ENCODE measurements at places on chromosomes 16 and 17. TPM values are rescaled to one million over a fixed set of nuclear protein-coding genes. Genes with fewer than 3 reads are reported as not detected.
A peak's percentile ranks its signal among the peaks of the same experiment; 100 is the strongest.

The PARD6A gene
- 3.7 TPM for total RNA-seq

GRCh38 chr17:42817866-42818265 is 6.2 kb downstream of the BECN1 start:
- H3K4me3 ChIP-seq, result no peak overlapping the region
- H3K4me1 ChIP-seq, result no peaks in the 10 kb centered on the region
- H3K27me3 ChIP-seq, result no peaks in the 10 kb centered on the region
- no peak for DNase-seq

The KRT12 gene
- not detected for total RNA-seq

DNA sequence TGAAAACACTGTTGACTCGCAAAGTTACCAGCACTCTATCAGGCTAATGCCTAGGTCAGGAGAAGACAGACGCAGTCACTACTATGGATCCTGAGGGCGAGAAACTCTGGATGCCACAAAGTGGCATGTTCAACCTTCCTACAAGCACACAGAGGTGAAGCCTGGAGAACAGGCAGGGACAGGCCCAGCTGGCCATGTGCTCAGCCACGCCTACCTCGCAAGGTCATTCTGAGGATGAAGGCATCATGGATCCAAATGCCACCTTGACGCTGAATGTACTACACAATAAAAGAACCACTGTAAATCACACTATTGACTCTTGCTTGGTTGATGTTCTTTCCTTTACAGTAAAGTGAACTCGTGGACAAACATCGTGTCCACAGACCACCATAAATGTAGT is 85.8 kb downstream of the ANKRD11 start:
- peaks cover 19% of the 10 kb centered on the region for H3K4me1 ChIP-seq

The ACSM2A gene
- not detected for total RNA-seq

The ERI2 gene
- 22.3 TPM for total RNA-seq

The HYDIN gene
- total RNA-seq, result 6.5 TPM

The MED13 gene
- total RNA-seq, result 66.0 TPM

DNA sequence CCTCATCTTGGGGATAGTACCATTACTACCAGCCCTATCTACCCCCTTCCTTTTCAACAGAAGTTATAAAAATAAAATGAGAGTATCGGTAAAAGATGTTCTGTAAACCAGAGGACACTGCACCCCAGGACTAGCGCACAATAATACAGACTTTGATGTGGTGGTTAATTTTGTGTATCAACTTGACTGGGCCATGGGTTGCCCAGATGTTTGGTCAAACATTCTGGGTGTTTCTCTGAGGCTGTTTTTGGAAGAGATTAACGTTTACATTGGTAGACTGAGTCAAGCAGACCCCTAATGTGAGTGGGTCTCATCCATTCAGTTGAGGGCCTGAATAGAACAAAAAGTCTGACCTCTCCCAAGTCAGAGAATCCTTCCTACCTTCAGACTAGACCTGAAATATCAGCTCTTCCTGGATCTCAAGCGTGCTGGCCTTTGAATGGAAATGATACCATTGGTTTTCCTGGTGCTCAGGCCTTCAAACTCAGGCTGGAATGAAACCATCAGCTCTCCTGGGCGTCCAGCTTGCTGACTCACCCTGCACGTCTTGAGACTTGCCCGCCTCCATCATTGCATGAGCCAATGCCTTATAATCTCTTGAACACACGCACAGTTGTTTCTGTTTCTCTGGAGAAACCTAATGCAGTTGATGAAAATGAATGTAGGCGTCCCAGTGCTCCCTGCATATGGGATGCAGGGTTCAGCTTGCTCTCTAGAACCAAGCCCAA is 10.1 kb downstream of the MRM1 start:
- no peak for DNase-seq
- H3K27ac ChIP-seq, result no peak overlapping the region
- H3K27me3 ChIP-seq, result no peaks in the 10 kb centered on the region
- peaks cover 17% of the 10 kb centered on the region for H3K4me1 ChIP-seq
- no peaks in the 10 kb centered on the region for H3K36me3 ChIP-seq

DNA sequence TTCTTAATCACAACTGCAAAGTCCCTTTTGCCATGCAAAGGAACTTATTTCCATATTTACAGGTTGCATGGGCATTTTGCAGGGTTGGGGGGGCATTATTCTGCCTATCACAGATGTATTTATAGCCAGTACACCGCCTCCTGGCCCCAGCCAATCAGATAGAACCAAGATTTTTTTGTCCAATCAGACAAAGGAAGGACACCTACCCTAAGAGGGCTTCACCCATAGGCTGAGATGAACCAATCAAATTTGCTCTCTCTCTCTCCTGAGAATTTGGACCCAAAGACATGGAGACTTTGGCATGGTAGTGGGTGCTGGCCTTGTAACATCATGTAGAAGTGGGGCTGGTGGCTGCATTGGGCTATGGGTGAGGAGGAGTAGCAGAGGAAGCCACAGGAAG is 3.9 kb upstream of the KCNG4 start:
- H3K36me3 ChIP-seq, result no peaks in the 10 kb centered on the region
- DNase-seq, result no peak
- no peaks in the 10 kb centered on the region for H3K4me1 ChIP-seq
- no peaks in the 10 kb centered on the region for H3K27me3 ChIP-seq
- no peak overlapping the region for H3K27ac ChIP-seq

The UBTF gene
- 89.9 TPM for total RNA-seq

GRCh38 chr17:33120103-33120502 is 128.5 kb downstream of the SPACA3 start:
- peaks cover 37% of the 10 kb centered on the region for H3K27me3 ChIP-seq
- H3K36me3 ChIP-seq, result no peaks in the 10 kb centered on the region
- H3K27ac ChIP-seq, result no peak overlapping the region
- H3K4me3 ChIP-seq, result no peak overlapping the region
- no peaks in the 10 kb centered on the region for H3K4me1 ChIP-seq

DNA sequence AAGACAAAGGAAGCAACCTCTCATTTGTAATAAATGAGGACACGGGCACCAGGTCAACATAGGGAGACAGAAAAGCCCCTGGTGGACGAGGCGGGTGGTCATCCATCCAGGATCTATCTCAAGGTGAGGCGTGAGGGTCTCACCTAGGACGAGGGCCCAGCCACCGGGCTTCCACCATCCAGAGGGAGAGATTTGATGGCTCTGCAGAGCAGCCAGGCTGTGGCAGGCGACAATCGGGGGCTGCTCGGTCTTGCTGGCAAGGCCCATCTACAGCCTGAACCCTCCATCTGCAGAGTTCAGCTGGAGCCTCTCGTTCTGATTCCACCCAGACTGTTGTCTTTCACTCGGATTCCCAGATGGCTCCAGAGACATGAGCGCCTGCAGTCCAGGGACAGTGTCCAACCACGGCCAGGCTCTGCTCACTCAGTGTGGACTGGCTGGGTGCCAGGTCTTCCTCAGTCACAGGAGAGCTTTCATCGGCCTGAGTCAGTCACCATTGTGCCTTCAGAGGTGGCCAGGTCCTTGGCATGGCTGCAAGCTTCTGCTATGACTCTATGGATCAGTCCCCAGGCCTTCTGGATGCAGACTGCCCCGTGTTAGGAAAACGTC is 5.9 kb downstream of the LITAFD start:
- no peak for DNase-seq
- H3K4me1 ChIP-seq, result no peaks in the 10 kb centered on the region
- H3K36me3 ChIP-seq, result peaks cover 34% of the 10 kb centered on the region
- H3K27me3 ChIP-seq, result no peaks in the 10 kb centered on the region
- H3K4me3 ChIP-seq, result no peak overlapping the region

GRCh38 chr17:16919663-16920627 is 52.0 kb downstream of the TNFRSF13B start:
- peak; percentile 92 for DNase-seq
- no peaks in the 10 kb centered on the region for H3K36me3 ChIP-seq
- H3K27me3 ChIP-seq, result no peaks in the 10 kb centered on the region

DNA sequence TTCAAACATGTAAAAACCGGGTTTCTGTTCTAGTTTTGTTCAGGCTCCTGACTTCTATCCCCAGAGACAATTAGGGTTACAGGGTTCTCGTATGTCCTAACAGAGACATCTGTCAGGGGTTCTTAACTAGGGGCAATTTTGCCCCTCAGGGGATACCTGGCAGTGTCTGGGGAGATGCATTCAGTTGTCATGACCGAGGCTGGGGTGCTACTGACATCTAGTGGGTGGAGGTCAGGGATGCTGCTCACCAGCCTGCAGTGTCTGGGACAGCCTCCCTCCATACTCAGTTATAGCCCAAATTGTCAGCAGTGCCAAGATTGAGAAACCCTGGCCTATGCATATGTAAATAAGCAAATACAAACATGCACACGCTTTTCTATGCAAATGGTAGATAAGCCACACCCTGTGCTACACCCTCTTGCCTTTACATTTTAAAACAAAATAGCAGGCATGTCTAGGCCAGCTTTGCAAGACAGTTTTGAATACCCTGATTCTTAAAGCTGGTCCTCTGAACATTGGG is 37.4 kb downstream of the CLEC16A start:
- H3K4me3 ChIP-seq, result no peak overlapping the region
- H3K27me3 ChIP-seq, result no peaks in the 10 kb centered on the region
- H3K36me3 ChIP-seq, result peaks cover 31% of the 10 kb centered on the region

The GPR179 gene
- not detected for total RNA-seq

The TMEM235 gene
- total RNA-seq, result not detected

- H3K4me1 ChIP-seq, result no peaks in the 10 kb centered on the region
- peak overlapping the region; percentile 33 for H3K27ac ChIP-seq
- no peaks in the 10 kb centered on the region for H3K36me3 ChIP-seq
- H3K27me3 ChIP-seq, result no peaks in the 10 kb centered on the region
- no peak overlapping the region for H3K4me3 ChIP-seq
These were observed 1466.0 kb downstream of the CDH11 start for GRCh38 chr16:63655846-63656245.

GRCh38 chr16:80323187-80323807 is 217.5 kb upstream of the DYNLRB2 start:
- H3K27ac ChIP-seq, result no peak overlapping the region
- no peaks in the 10 kb centered on the region for H3K36me3 ChIP-seq
- no peaks in the 10 kb centered on the region for H3K27me3 ChIP-seq
- peak; percentile 64 for DNase-seq

- H3K4me3 ChIP-seq, result no peak overlapping the region
- DNase-seq, result no peak
These were observed 33.1 kb upstream of the COL1A1 start for GRCh38 chr17:50234581-50234980.

- peaks cover 46% of the 10 kb centered on the region for H3K36me3 ChIP-seq
- no peak for DNase-seq
- no peaks in the 10 kb centered on the region for H3K27me3 ChIP-seq
- no peak overlapping the region for H3K27ac ChIP-seq
- H3K4me1 ChIP-seq, result peaks cover 7% of the 10 kb centered on the region
These were observed 121.9 kb upstream of the PLCG2 start for GRCh38 chr16:81657224-81657623.

DNA sequence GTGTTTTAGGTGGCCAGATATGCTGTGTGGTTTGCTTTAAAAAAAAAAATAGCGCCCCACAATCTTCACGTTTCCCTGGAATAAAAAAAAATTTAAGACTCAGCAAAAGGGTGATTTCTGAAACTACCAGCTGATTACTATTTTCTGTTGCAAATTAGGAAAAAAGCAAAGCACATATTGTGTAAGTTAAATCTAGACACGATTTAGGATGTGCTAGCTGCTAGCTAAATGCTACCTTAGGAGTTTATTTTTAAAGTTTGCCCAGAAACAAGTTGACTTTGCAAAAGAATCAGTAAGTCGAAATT is 944 bp upstream of the MARF1 start:
- DNase-seq, result no peak
- no peaks in the 10 kb centered on the region for H3K27me3 ChIP-seq
- H3K4me1 ChIP-seq, result peaks cover 3% of the 10 kb centered on the region
- peak overlapping the region; percentile 98 for H3K4me3 ChIP-seq
- H3K27ac ChIP-seq, result no peak overlapping the region

The HS3ST3B1 gene
- total RNA-seq, result 9.1 TPM

GRCh38 chr16:68596266-68596665 is 48.8 kb upstream of the CDH3 start:
- no peak overlapping the region for H3K27ac ChIP-seq
- H3K4me3 ChIP-seq, result no peak overlapping the region
- no peaks in the 10 kb centered on the region for H3K27me3 ChIP-seq
- H3K4me1 ChIP-seq, result no peaks in the 10 kb centered on the region
- DNase-seq, result no peak

GRCh38 chr17:50370052-50370451 is 2.9 kb downstream of the MRPL27 start:
- no peaks in the 10 kb centered on the region for H3K4me1 ChIP-seq
- no peak for DNase-seq
- no peak overlapping the region for H3K4me3 ChIP-seq
- peaks cover 55% of the 10 kb centered on the region for H3K36me3 ChIP-seq
- no peaks in the 10 kb centered on the region for H3K27me3 ChIP-seq
- no peak overlapping the region for H3K27ac ChIP-seq

DNA sequence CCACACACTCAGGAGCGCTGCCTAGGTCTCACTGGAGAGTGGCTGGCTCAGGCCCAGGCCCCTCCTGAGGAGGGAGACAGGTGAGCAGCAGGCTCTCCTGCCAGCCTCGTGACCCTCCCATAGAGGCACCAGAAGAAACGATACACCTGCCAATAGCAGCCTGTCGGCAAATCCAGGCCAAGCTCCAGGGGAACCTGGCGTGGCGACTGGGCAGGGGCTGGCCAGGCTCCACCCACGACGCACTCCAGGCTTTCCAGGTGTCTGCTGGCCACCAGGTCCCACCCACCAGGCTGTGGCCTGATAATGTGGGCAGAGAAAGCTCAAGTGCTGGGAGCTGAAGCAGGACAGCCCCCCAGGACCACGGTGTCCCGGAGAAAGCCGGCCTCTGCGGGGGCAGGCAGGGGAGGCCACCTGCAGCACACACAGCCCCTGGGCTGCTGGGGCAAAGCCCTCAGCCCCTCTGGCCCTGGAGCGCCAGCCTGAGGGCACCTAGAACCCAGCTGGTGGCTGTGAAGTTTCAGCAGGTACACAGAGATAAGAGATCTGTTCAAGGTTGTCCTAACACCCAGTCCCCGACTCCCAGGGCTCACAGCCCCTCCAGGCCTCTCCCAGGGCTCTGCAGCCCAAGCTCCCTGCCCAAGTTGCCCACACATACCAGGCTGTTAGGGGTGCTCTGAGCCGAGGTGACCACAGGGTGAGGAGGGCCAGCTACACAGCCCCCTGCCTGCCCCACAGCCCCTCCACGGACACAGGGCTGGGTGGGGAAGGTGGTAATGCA is 2.4 kb downstream of the PGAP6 start:
- no peaks in the 10 kb centered on the region for H3K27me3 ChIP-seq
- DNase-seq, result peak; percentile 96
- H3K27ac ChIP-seq, result no peak overlapping the region
- H3K36me3 ChIP-seq, result peaks cover 18% of the 10 kb centered on the region

- no peaks in the 10 kb centered on the region for H3K27me3 ChIP-seq
- H3K4me1 ChIP-seq, result no peaks in the 10 kb centered on the region
- peak; percentile 47 for DNase-seq
- H3K27ac ChIP-seq, result no peak overlapping the region
These were observed 512.0 kb downstream of the NPIPA7 start for GRCh38 chr16:16890964-16891363.

The TEKT5 gene
- not detected for total RNA-seq

The ZFPM1 gene
- total RNA-seq, result 21.0 TPM

The CTRB2 gene
- total RNA-seq, result not detected

GRCh38 chr17:62179525-62180161 is 114.6 kb upstream of the MED13 start:
- H3K4me3 ChIP-seq, result no peak overlapping the region
- no peak overlapping the region for H3K27ac ChIP-seq
- H3K36me3 ChIP-seq, result no peaks in the 10 kb centered on the region
- no peaks in the 10 kb centered on the region for H3K4me1 ChIP-seq
- no peak for DNase-seq

GRCh38 chr16:35564148-35564547 is 2104.7 kb downstream of the TP53TG3F start:
- no peak for DNase-seq
- no peak overlapping the region for H3K27ac ChIP-seq
- no peaks in the 10 kb centered on the region for H3K36me3 ChIP-seq

GRCh38 chr17:2040942-2041560 is 771 bp upstream of the OVCA2 start:
- peak overlapping the region; percentile 93 for H3K4me3 ChIP-seq
- no peak for DNase-seq
- no peaks in the 10 kb centered on the region for H3K27me3 ChIP-seq
- H3K36me3 ChIP-seq, result peaks cover 48% of the 10 kb centered on the region
- peaks cover 7% of the 10 kb centered on the region for H3K4me1 ChIP-seq

The SLFN11 gene
- total RNA-seq, result 0.14 TPM
